Activated CD8-positive, alpha-beta memory T cell treated with anti-CD3 and anti-CD28 coated beads, Interleukin-2, amount 10 ng/mL, durations not matched to agents 7 days and 5 days (primary cell): ENCODE measurements at places on chromosomes 7 and 10.
A peak's percentile ranks its signal among the peaks of the same experiment; 100 is the strongest.

DNA sequence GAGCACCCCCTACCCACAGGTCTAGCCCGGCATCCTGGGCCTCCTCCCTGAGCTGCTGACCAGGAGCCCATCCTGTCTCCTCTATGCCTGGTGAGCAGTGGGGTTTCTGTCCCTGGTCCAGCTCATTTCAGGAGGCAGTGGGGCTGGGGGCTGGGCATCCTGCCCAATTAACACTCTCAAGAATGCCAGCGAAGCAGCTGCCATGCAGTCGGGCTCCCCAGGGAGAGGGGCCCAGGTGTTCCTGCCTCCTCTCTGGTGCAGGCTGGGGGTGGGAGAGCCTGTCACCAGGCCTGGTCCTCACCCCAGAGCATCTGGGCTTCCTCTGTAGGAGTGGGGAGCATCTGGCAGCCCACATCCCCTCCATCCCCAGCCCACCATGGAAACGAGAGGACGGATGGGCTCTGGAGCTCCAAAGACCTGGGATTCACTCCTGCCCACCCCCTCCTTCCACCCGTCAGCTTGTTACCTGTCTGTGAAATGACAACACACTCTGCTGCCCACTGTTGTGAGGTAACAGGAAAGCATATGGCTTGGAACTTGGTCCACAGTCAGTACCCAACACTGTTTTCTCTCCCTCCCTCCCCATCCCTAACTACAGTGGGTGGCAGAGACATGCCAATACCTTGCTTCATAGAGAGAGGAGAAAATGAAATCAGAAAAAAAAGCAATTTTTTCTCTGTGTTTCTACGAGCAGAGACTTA lies 69.1 kb downstream of the SLIT1 start:
- DNase-seq, result no peak

GRCh38 chr7:130872756-130873448 lies 138.9 kb upstream of the KLF14 start:
- no peak for DNase-seq

GRCh38 chr10:25130906-25131305 lies 43.9 kb upstream of the GPR158 start:
- DNase-seq, result no peak

- DNase-seq, result no peak
Measured at GRCh38 chr7:111758332-111758731, 196.0 kb upstream of the IMMP2L start.

- peak; percentile 49 for DNase-seq
Measured at GRCh38 chr7:3897430-3898372, 596.6 kb downstream of the SDK1 start.

- DNase-seq, result no peak
Measured at GRCh38 chr7:77426521-77427051, 10.4 kb upstream of the GSAP start.
